Activated CD4-positive, alpha-beta memory T cell treated with anti-CD3 and anti-CD28 coated beads for 36 hours (primary cell): ENCODE measurements at places on chromosomes 4 and X. TPM values are rescaled to one million over a fixed set of nuclear protein-coding genes. Genes with fewer than 3 reads are reported as not detected.

GRCh38 chrX:152932598-152933175 is 34.8 kb downstream of the ZNF185 start:
- no peak for DNase-seq

DNA sequence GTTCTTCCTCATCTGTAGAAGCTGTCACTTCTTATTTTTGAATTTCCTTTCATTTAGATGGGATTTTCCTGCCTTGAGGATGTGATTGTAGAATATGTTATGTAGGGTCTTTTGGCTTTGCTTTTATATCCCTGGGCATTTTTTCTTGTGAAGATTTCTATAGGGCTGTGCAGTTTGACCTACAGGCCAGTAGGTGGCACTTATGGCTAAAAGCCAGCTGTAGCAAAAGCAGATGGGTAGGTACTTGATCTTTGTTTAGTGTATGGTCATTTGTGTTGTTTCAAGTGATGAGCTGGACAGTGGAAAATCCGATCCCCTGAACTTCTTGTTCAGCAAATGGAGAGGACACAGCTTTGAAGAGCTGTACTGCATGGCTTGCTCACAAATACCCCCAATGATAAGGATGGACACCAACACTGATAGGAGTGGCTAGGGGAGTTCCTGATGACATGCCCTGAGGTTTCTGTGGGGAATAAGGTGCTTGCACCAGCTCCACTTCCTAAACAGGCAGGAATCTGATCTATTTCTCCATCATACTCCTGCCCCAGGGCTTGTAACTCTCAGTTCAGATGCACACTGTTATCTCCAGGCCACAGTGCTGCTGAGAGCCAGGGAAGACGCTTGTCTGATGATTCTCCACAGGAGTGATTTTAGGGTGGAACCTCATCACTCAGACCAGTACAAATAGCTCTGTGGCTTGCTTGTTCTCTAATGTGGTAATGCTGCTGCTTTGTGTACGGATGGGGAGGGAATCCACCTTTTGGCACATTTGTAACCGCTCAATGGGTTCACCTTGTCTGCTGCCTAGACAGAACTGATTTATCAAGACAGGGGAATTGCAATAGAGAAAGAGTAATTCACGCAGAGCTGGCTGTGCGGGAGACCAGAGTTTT is 417.1 kb upstream of the MAGEB16 start:
- DNase-seq, result no peak

- DNase-seq, result peak; percentile 60
Measured at GRCh38 chrX:153924149-153924861, 1.8 kb downstream of the ARHGAP4 start.

- no peak for DNase-seq
Measured at GRCh38 chr4:105329081-105329480, 144.8 kb downstream of the PPA2 start.

- DNase-seq, result no peak
Measured at GRCh38 chr4:151226004-151226932, 50.7 kb upstream of the PRSS48 start.

- DNase-seq, result no peak
Measured at GRCh38 chr4:57405359-57405758, 295.2 kb upstream of the IGFBP7 start.

DNA sequence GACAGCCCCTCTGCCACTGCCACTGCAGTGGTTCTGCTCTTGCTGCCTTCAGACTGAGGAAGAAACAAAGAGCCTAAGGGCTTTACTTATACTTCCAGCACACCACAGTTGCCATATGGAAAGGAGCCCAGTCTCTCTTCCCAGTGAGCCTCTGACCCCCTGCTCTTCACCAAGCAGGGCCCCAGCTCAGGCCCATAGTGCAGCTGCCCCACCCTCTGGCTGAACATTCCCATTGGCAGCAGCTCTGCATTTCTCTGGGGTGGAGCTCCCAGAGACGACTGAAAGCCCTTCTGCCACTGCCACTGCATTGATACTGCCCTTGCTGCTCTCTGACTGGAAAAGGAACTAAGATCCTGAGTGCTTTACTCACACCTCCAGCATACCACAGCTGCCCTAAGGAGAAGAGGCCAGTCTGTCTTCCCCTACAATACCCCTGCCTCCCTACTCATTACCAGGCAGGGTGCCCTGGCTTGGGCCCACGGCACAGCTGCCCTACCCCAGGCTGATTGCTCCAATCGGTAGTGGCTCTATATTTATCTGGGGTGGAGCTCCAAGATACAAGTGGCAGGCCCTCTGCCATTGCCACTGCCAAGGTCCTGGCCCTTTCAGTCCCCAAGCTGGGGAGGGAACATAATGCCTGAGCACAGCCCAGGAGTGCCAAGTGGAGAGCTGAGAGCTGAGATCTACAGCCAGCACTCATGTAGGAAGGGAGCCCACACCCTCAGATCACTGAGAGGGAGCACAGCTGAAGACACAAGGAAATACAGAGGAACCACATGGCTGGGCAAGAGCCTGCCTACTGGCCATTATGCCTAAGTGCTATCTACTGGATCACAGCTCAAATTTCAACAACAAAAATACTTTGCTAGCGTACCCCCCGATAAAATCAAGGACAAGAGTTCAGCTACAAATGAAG is 36.0 kb downstream of the AWAT2 start:
- no peak for DNase-seq

DNA sequence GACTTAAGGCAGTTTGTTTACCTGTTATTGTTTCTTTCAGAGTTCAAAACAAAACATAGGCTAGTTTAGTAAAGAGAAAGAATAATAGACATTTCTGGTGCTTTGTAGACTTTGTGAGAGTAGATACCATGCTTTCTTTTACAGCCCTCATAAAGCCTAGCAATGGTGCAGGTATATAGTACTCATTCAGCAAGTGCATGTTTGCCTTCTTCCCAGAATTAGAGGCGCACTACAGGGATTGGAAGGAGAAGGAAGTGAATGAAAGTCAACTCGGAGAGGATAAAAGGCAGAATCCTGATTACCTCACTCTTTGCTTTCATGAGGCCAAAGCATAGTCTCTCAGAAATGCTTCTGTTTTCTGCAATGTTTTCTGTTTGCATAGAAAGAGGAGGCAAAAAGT is 43.1 kb upstream of the FHDC1 start:
- no peak for DNase-seq

GRCh38 chr4:161273607-161274006 is 890.2 kb downstream of the FSTL5 start:
- no peak for DNase-seq

- DNase-seq, result no peak
Measured at GRCh38 chr4:160580581-160580980, 1477.7 kb downstream of the RAPGEF2 start.

- DNase-seq, result no peak
Measured at GRCh38 chr4:13888112-13888511, 260.6 kb upstream of the BOD1L1 start.

DNA sequence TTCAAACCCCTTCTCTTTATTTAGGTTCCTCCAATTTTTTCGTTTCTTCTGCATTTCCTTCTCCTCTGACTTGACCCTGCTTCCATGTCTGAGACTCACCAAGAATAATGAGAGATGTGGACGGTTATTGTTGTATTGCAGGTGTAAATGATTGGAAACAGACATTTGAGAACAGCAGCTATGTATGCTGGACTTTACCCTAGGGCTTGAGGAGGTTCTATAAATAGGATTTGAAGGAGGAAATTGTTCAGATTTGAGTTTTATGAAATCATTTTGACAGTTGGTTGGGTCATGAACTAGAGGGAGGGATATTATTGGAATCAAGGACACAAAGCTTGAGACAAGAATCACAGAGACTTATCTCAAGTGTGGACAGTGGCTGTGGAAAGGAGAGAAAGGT is 614.6 kb upstream of the CPEB2 start:
- no peak for DNase-seq

DNA sequence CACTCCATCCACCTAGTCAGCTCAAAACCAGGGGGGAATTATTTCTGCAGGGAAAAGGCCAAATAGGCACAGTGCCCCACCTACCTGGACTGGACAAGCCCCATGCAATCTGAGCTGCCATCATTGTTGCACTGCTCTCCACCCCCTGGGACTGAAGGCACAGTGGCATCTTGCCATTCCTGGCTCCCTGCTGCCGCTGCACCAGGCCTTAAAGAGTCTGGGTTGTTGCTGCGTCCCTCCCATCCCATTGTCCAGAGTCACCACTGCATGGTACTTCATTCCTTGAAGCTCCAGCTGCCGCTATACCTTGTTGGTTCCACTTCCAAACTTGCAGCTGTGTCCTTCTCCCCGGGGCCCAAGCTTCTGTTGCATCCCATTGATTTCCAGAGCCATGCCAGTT is 629.7 kb downstream of the STIM2 start:
- no peak for DNase-seq

DNA sequence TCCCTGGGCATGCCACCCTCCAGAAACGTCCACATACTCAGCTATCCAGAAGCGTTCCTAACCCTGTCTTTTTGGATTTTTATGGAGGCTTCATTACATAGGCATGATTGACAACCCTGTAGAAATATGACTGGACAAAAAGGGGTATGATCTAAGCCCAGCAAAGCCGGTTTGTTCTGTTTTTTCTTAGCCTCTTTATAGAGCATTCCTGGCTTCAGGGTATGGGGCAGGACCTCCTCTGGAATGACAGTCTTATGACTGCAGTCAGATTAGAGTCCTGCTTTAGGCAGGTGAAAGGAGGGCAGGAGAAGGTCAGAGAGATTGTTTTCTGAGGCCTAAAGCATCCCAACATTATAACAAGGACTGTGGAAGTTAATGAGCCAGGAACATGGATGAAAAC is 137.4 kb downstream of the DCLK2 start:
- DNase-seq, result no peak

DNA sequence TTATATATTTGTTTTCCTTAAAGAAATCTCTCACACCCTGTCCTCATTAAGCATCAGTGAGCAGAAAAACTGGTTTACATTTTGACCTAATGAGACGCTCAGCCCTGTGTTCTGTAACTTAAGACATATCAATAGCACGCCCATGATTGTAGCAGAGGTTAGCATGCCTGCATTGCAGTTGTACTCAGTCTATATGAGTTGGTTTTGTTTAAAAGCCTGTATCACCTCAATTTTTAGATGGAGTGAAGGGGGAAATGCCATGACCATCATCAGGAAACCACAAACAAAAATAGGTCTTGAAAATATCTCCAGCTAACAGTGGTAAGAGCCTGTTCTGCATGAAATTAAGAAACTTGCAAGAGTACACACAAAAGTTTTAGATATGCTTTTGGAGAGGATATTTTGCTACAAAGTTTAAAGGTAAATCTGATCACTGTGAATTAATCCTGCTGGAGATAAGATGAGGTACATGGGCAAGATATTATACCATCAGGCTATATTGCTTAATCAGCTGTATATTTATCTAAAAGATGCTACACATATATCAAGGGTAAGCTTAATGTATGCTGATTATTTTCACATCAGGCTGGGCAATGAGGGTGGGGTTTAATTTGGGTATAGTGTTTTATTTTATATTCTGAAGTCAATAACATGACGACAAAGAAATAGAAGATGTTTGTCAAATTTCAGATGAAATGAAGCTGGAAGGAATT is 13.1 kb upstream of the COQ2 start:
- DNase-seq, result no peak

GRCh38 chrX:12685541-12685940 is 105.7 kb upstream of the PRPS2 start:
- DNase-seq, result no peak

DNA sequence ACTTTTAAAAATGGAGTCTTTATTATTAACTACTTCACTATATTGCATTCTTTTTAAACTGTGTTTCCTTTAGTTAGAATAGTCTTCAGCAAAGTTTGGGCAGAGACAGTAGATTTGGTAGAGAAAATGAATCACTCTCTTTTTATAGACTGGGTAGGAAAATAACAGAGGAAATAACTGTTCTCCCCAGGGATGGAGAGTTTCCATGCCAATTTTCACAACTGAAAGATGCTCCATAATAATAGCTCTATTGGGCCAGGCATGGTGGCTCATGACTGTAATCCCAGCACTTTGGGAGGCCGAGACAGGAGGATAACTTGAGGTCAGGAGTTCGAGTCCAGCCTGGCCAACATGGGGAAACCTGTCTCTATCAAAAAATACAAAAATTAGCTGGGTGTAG is 13.1 kb downstream of the HSD17B13 start:
- DNase-seq, result no peak

DNA sequence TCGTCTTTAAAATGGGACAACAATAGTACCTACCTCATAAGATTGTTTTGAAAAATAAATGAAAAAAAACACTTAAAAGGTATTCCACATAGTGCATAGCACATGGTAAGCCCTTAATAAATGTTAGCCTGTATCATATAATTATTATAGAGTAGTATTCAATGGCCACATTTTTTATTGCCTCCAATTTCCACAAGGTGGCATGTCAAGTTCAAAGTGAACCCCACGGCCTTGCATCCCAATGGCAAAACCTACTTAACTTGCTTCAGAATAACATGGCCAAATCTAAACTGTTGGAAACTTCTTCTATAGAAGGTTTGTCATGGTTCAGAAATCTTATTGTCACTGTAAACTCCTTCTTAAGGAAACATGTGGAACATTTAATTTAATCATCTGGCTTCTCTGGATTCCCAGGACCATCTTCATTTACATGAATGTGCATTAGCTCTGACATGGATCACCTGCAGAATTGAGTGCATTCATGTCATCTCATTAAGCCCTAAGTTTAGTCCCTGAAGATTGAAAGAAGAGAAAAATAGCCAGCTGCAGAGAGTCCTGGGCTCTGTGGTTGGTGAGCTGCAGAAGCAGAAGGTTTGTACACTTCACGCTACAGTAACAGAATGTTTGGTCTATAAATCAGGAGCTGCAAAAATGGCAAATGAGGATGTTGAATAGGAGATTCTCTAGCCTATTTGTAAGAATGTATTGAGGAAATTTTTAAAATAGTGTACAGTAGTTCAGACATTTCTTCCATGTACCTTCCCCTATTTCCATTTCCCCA is 61.0 kb downstream of the ANXA3 start:
- DNase-seq, result peak; percentile 15

DNA sequence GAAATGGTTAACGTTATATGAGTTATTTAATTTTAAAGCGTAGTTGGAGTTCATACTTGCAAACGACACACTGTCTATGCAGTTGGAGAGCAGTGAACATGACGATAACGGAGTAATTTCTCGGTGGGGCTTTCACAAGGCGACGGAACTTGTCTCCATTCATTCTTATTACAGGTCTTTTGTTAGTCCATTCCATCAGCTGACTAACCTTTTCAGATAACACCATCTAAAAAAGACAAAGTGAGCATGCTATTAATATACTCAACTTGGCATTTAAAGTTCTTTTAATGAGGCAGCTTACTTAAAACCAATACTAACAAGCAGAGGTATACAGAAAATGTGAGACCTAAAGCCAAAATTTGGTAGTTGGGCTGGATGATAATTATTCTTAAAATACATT is 19.9 kb downstream of the MAGT1 start:
- no peak for DNase-seq

GRCh38 chr4:176492646-176493302 is 173.0 kb downstream of the SPCS3 start:
- DNase-seq, result no peak

The FABP2 gene
- not detected for total RNA-seq

The GALNT7 gene
- total RNA-seq, result 16.0 TPM

The SMIM31 gene
- not detected for total RNA-seq

The FAM47E gene
- not detected for total RNA-seq

The UGT2B15 gene
- not detected for total RNA-seq

The CXCL1 gene
- total RNA-seq, result not detected

The MTNR1A gene
- total RNA-seq, result not detected

The PAGE1 gene
- total RNA-seq, result not detected

The SLIT2 gene
- not detected for total RNA-seq

The PLXNA3 gene
- total RNA-seq, result 33.7 TPM

The RBMXL3 gene
- total RNA-seq, result not detected

The CHRDL1 gene
- total RNA-seq, result not detected

The NR0B1 gene
- total RNA-seq, result not detected

The CTAG2 gene
- not detected for total RNA-seq

The TMEM187 gene
- total RNA-seq, result 8.6 TPM

The UXT gene
- 210 TPM for total RNA-seq

The CSN1S1 gene
- total RNA-seq, result not detected

The TCEAL1 gene
- total RNA-seq, result 7.8 TPM

The DGKK gene
- total RNA-seq, result not detected

The GTPBP6 gene
- total RNA-seq, result 62.4 TPM
